ENCODE measurements at places on chromosomes 1 and 21.

DNA sequence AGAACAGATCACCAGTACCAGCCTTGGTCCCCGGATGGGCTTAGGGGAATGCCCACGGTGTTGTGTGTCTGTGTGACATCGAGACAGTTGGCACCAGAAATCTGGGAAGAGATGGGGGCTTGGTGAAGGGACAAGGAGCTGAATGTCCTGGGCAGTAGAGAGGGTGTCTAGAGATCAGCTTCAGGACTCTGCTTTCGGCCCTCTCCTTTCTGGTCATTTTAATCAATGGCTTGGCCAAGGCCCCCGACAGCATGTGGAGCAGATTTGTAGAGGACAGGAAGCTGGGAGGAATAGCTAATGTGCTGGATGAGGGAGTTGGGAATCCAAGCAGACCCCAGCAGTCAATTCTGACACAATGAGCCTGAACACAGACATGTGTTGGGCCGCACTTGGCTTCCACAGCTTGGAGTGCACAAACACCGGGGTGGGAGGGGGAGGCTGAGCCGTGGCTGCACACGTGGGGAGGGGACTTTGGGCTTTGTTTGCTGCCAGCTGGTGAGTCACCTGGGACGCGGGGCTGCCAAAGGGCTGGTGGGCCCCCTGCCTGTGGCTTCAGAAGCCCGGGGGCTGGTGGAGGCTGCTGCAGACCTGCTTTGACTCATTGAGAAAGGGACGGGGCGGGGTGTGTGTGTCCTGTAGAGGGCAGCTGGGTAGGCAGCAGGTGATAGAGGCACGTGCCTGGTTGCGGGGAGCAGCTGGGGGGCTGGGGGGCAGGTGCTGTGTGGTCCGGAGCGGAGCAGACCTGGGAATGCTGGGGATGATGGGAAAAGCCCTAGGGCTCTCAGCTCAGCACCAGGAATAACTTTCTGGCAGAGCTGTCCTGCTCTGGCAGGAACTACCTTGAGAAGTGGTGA is 20.9 kb downstream of the SLC1A7 start:
- DNase-seq = no peak

GRCh38 chr21:26465916-26466315 is 107.2 kb downstream of the CYYR1 start:
- DNase-seq = no peak

DNA sequence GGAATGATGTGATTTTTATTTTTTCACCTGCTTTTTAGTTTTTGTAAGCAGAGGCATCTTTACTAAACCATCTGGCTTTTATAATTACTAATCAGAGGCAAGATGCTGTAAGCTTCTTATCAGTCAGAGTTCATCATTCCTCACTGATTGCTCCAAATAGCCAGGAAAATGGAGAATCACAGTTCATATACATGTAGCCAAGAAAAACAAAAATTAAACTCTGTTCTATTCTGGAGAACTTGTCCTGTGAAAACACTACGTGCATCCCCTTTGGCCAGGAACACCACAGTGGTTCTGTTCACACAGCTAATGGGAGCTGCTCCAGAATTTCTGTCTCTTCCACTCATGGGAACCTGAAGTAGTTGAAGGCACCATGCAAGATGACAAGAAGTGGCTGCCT is 725.5 kb upstream of the CHRM3 start:
- DNase-seq = no peak

- DNase-seq = no peak
Observed at GRCh38 chr1:201041011-201041410, 17.5 kb upstream of the KIF21B start.

- no peak for DNase-seq
Observed at GRCh38 chr1:188140958-188141357, 1312.2 kb downstream of the PLA2G4A start.

DNA sequence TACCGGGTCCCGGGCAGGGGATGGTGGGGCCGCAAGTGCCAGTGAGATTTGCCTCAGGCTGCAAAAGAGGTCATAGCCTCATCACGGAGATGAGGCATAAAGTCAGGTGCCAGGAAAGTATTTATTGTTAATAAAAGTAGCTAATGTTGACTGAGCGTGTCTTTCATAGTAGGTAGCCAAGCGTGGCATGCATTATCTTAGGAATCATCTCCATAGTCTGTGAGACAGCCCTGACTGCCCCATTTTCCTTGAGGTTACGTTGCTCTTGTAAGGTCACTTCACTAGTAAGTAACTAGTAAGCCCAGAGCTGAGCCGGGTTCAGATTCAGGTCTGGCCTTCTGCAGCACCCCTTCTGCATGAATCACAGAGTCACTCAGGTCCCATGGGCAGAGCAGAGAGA is 174.2 kb downstream of the CAMTA1 start:
- DNase-seq = no peak

DNA sequence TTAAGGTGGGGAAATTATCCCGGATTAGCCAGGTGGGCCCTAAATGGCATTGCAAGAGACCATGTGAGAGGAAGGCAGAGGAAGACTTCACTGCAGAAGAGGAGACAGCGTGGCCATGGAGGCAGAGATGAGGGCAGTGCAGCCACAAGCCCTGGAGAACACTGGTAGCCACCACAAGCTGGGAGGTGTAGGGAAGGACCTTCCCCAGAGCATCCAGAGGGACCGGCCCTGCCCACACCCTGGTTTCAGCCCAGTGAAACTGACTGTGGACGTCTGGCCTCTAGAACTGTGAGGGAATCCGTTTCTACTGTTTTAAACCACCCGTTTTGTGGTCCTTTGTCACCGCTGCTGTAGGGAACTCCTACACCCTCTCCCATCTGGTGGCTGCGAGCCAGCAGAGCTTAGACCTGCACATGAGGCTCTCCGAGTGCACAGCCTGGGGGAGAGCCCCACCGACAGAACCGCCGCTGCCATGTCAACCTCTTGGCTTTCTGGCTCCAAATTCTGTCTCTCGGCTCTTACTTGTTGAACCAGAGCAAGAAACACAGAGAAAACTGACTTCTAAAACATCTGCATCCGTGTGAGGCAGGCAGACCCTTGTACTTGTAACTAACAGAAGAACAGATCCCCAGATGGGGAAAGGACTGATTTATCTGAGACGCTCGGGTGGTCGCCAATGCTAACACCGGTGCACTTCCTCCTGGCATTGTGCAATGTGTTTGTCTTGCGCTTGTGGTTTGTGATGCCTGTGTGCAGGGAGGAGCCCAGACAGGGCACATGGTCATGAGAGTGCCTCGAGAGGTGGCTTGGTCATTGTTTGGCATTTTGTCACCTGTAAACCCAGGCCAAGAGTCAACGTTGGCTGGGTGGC is 90.8 kb upstream of the TMPRSS2 start:
- DNase-seq = no peak

- DNase-seq = no peak
Observed at GRCh38 chr1:243712242-243712641, 137.8 kb downstream of the AKT3 start.

- DNase-seq = no peak
Observed at GRCh38 chr21:43811262-43812105, 22.1 kb downstream of the RRP1 start.

DNA sequence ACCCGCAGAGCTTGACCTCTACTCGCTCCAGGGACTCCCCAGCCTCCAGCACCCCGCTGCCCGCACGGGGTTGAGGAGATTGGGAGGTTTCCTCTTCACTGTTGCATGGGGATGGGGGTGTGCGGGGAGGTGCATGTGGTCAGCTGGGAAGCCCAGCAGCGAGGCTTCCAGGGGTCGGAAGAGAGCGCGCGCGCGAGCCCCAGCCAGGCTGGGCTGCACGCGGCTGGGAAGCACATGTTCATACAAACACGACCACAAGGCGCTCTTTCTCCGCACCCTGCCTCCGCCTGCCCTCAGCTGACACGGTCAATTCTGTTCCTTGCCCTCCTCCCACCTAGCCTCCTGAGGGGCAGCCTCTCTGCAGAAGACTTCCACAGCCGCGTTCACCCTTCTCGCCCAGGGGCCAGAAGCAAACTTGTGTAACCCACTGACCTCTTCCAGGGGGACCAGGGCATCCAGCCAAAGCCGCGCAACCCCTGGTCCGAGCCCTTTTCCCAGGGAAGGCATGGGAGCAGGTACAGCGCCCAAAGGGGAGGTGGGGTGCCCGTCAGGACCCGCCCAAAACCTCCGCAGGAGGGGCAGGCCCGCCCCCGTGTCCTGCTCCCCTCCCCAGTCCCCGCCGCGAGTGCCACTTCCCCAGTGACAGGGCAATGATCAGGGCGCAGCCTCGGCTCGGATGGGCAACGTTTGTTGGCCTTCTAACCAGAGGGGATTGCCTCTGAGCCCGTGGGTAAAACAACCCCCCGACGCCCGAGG is 1.3 kb downstream of the COL24A1 start:
- no peak for DNase-seq

DNA sequence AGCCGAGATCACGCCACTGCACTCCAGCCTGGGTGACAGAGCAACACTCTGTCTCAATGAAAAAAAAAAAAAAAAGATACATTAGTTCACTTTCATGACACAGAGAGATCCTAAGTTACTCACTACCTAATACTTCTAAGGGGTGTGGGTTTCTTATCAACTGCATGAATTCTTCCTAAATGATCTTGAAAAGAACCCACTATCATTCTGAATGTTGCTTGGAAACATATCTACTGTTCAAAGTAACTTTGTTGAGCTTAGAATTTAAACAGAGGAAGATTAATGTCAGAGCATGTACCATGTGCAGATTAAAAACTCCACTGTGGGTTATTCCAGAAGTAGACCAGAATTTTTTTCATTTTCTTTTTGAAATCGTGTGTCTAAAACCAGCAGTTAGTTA is 241.5 kb downstream of the LTN1 start:
- no peak for DNase-seq

DNA sequence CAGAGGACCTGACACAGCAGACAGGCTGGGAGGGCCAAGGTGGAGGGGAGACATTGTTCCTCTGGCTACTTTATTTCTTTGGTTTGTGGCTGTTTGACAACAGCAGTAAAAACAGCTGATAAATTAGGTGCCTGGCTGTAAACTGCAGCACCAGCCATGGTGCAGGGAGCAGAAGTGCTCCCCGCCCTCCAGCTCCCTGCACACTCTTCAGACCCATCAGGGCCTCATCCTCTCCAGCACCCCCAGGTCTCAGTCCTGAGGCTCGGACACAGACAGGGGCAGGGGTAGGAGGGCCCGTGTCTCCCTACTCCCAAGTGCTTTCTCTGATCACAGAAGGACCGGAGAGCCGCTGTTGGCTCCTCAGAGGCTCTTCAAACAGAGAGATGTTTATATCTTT is 17.7 kb upstream of the LRRN2 start:
- DNase-seq = no peak

- DNase-seq = no peak
Observed at GRCh38 chr1:34292472-34292871, 115.8 kb downstream of the C1orf94 start.

DNA sequence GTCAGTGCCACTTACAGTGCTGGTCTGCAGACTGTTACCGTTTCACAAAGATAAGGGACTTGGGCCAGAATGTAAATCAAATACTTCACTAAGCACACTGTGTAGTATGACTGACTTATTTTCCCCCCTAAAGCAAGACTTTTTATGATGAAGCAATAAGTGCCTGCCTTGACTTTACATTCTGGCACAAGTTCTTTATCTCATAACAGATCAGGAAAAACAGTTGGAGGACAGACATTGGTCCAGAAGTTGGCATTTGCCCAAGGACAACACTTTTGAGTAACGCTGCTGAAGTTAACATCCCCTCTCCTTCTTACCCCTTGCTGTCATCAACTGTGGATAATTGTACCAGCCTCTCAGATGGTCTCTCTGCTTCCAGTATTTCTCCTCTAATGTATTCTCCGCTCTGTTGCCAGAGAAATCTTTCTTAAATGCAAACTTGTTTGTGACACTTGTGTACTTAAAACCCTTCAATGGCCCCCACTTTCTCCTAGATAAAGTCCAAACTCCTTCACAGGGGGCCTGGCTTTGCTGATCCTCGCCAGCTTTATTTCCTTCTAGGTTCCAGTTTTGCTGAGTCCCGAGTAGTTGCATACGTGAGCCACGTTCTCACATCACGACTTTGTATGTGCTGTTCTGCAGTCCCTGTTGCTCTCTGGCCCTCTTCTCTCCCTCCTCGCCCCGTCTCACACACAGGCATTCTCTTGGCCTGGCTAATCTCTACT is 45.7 kb downstream of the S1PR1 start:
- no peak for DNase-seq

DNA sequence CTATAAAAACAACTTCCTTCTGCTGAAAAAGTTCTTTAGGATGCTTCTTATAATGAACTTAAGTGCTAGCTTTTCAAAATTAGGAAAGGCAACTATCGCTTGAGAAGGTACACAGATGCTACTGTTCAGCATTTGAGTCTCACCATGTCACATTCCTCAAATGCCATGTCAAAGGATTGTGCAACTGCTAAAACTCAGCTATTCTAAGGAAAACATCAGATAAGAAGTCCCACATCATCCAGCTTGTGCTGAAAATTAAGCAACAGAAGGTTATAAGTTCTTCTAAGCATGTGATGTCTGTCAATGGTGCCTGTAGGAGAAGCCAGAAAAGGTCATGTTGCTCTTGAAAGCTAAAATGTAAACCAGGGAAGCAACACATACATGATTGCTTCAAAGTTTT is 36.5 kb downstream of the MCOLN2 start:
- no peak for DNase-seq

DNA sequence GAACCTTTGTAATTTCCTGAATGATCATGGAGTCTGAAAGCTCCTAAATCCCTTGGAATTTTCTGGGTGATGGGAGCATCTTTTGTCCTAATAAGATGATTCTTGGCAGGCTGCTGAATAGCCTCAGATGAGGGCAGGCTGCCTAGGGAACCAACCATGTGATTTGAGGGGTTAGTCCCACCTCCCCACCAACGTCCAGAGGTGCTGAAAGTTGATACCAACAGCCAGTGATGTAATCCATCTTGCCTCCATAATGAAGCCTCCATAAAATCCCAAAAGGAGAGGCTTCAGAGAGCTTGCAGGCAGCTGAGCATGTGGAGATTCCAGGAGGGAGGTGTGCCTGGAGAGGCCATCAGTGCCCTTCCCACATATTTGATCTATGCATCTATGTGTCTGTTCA is 43.7 kb downstream of the GTF2B start:
- DNase-seq = no peak

DNA sequence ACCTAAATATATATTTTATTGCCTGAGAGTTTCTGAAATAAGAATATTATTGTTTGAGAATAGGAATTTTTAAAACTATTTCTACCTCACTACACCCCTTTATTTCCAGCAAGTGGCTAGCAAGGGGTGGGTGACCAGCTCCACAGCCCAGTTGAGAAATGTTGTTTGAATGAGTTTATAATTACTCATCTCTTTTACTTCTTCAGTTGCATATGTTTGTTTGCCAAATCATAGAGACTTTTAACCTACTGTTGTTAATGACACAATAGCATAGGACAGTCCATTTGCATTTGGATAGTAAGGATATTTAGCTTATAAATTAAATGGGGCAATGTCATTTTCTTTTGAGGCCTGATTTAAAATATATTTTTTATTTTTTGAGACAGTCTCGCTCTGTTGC is 127.8 kb downstream of the NRDC start:
- no peak for DNase-seq
